ENCODE measurements at places on chromosomes 16 and 17.

- no peak for DNase-seq
Observed at GRCh38 chr16:1502092-1503004, 9.2 kb downstream of the TELO2 start.

DNA sequence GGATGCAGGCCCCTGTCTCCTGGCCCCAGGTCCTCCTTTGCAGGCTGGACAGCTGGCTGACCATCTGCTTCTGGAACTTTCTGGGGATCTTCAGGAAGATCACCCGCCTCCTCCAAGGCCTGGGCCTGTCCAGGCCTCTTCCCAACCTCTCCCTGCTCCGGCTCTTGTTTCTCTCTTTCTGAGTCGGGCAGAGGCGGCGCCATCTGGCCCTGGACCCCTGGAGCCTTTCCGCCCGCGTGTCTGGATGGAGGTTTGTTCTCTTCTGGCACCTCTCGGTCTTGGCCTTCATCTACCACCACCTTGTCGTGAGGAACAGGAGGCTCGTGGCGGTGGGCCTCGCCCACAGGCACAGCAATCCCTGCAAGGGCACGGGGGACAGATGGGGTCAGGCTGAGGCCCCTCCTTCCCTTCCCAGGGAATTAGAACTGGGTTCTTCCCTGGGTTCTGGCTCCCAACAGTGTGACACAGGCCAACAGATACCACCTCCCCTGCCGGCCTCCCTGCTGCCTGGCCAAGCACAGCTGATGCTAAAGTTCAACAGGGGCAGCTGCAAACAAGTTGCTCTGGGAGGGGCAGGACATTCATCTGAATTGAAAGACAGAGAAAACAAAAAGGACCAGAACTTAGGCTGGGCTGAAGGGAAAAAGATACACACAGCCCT is 13.3 kb downstream of the NDUFAF8 start:
- DNase-seq, result no peak

GRCh38 chr16:54281535-54282201 is 4.9 kb downstream of the IRX3 start:
- no peak for DNase-seq

DNA sequence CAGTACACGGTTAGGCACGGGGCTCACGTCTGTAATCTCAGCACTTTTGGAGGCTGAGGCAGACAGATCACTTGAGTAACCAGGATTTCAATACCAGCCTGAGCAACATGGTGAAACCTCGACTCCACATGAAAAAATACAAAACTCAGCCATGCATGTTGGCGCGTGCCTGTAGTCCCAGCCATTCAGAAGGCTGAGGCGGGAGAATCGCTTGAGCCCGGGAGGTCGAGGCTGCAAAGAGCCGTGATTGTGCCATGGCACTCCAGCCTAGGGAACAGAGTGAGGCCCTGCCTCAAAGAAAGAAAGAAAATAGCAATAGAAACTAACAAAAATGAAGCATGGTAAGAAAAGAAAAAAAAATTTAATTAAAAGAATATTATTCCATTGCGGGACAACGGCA is 128.0 kb upstream of the CHMP6 start:
- no peak for DNase-seq

DNA sequence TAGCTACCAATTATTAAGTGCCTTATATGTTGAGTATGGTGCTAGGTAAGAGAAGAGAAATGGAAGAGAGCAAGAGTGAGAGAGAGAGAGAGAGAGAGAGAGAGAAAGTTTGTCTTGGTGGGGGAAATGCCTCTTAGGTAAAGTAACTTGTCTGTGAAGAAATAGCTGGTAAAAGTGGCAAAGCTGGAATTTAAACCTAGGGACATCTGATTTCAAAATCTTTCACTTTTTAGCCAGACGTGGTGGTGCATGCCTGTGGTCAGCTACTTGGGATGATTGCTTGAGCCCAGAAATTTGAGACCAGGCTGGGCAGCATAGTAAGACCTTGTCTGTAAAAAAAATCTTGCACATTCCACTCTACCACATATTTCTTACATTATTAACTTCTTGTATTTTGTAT is 23.0 kb upstream of the CDR2 start:
- no peak for DNase-seq

- DNase-seq, result no peak
Observed at GRCh38 chr17:32345951-32346600, 3.9 kb upstream of the ZNF207 start.

DNA sequence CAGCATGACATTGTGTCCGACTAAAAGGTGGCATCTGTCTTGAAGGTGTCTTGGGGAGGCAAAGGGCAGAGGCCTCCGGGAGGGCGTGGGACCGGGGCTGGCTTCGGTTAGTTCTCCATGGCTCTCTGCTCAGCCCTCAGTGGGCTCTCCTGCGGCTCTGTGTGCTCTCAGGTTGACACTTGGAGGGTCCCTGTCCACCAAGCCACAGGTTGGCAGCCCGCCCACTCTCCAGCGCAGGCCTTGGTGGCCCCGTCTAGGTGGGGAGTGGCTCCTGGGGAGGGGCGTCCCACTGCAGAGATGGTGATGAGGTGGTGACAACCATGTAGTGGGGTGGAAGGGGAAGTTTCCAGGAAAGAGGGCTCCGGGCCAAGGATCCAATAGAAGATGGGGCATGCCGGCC is 31.6 kb downstream of the ADGRG5 start:
- DNase-seq, result no peak

DNA sequence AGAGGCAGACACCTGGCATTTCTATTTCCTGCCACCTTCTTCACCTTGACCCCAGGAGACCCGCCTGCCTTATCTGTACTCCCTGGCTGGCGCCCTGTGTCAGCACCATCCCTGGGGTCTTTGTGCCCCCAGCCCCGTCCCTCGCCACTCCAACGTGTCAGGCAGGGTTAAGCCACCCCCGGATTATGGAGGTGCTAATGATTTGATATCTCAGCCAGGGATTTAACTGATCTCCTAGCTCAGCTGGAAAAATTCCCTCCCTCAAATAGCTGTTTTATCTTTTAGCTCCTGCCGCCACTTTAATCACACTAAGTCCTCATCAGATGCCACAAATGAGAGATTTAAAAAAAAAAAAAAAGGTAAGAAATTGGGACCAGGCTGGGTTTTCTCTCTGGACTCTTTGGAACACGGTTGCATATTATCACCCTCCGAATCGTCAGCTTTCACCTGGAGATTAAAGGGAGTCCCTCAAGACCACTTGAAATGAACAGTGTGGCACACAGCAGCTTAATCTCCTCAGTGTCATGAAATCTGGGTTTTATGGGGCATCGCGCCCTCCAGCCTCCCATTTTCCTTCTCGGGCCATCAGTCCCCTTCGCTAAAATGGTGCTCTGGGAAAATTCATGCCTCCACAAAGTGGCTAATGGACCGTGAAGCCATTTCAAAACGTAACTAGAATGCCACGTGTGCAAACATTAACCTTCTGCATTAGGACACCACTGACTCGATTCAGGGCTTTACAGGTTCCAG is 26.2 kb upstream of the WFDC1 start:
- DNase-seq, result no peak

- no peak for DNase-seq
Observed at GRCh38 chr17:77495575-77495974, 354.8 kb downstream of the SEC14L1 start.

GRCh38 chr17:39812466-39812865 is 51.6 kb downstream of the IKZF3 start:
- DNase-seq, result no peak

DNA sequence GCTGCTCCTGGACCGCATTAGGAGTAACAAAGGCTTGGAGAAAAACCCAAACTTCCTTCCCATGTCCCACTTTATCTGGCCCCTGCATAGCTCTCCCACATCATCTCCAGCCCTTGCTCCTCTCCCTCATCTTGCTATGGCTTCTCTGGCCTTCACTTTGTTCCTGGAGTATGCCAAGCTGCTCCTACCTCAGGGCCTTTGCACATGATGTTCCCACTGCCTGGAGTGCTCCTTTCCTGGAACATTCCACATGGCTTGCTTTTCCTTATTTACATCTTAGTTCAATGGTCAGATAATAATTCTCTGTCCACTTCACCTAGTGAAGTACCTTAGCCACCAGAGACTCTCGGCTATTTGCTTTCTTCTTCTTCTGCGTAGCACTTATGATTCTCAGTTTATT is 4.3 kb upstream of the KSR1 start:
- DNase-seq, result no peak

- no peak for DNase-seq
Observed at GRCh38 chr17:74767111-74767516, 9.0 kb downstream of the NAT9 start.

- DNase-seq, result no peak
Observed at GRCh38 chr16:22890976-22891375, 77.0 kb downstream of the HS3ST2 start.

GRCh38 chr16:88971371-88972097 is 5.5 kb downstream of the CBFA2T3 start:
- no peak for DNase-seq

- no peak for DNase-seq
Observed at GRCh38 chr16:84357191-84357651, 11.1 kb upstream of the ATP2C2 start.

DNA sequence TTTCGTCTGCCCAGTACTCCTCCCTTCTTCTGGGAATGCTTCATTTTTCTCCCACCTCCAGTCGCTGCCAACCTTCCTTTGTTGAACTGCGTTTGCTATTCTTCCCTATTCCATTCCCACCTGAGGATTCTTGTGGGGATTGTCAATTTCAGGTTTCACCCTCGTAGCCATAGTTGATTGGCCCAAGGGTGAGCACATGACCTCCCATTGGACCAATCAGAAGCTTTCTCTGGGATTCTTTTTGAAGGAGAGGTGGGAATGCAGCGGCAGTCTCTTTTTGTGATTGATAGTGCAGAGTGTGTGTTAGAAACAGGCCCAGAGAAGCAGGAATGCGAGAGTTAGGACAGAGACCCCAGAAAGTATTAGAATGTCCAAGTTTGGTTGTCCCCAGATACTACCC is 49.1 kb upstream of the GPRC5B start:
- no peak for DNase-seq

- no peak for DNase-seq
Observed at GRCh38 chr17:4422864-4423263, 10.9 kb upstream of the SPNS3 start.

GRCh38 chr16:67770346-67770991 is 35.9 kb downstream of the RANBP10 start:
- no peak for DNase-seq

DNA sequence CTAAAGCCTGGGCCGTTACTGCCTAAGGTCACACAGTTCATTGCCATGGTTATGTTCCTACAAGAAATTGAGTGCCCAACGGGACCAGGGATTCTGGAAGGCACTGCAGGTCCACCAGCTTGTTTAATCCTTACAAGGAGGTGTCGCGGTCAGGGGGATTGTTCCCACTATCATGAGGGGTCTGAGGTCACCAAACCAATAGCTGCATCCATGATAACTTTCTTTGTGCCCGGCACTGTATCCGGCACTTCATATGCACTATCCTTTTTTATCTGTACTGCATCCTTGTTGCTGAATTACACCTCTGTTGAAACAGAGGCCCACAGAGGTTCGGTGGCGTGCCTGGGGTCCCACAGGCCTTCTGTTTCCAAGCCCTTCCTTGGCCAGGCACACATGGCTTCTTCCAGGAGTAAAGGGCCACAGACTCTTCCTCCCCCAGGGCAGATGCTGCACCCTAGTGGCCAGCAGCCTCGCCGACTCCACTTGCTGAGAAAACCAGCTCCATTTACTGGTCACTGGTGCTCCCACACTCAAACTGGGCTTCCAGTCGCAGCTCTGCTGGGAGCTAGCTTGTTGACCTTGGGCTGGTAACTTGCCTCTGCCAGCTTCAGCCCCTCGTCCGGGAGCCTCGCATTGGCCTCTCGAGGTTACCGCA is 82.0 kb upstream of the PLCG2 start:
- no peak for DNase-seq

GRCh38 chr16:51193879-51194278 is 42.8 kb upstream of the SALL1 start:
- DNase-seq, result no peak

DNA sequence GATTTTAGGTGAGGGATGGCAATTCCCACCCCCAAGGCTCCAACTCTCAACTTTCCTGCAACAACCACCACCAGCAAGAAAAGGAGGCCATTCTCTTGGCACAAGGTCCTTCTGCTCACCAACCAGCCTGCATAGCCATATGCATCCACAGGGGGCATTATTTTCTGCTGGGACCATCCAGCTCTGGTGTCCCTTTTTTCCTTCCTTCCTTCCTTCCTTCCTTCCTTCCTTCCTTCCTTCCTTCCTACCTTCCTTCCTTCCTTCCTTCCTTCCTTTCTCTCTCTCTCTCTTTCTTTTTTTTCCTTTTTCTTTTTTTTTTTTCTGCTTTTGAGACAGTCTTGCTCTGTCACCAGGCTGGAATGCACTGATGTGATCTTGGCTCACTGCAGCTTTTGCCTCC is 21.1 kb upstream of the COX10 start:
- DNase-seq, result no peak

GRCh38 chr17:62670202-62670821 is 42.8 kb downstream of the MRC2 start:
- DNase-seq, result no peak

- DNase-seq, result no peak
Observed at GRCh38 chr17:58529275-58529674, 14.8 kb upstream of the MTMR4 start.

DNA sequence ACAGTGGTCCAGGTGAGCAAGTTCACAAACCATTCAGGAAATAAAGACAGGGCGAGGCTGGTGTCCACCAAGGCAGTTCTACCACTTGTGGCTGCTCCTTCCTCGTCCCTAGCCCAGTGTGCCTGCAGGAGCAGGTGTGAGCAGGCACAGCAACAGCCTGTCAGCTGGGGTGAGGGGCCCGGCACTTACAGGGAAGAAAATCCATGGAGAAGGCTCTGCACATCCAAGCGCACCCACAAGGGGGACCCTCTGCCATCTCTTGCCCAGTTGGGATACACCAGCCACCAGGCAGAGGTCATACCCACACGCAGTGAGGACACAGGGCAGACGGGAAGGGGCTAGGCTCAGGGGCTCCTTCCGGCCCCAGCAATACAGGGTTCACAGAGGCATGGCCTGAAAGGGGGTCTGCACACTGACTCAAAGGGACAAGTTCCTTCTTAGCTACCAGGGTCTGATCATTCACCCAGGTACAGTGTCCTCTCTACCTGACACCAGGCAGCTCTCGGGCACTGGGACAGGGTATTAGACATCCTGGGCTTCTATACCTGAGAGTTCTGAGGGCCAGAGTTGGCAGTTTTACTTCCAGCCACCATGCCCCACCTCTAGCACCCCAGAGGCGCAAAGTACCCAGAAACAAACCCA is 27.0 kb downstream of the CDIP1 start:
- no peak for DNase-seq

GRCh38 chr16:1528921-1529537 is 4.4 kb upstream of the TMEM204 start:
- no peak for DNase-seq

All from SW 1271 (cell line).